Fibroblast of pulmonary artery (primary cell): ENCODE measurements at places on chromosomes 12 and 14.

DNA sequence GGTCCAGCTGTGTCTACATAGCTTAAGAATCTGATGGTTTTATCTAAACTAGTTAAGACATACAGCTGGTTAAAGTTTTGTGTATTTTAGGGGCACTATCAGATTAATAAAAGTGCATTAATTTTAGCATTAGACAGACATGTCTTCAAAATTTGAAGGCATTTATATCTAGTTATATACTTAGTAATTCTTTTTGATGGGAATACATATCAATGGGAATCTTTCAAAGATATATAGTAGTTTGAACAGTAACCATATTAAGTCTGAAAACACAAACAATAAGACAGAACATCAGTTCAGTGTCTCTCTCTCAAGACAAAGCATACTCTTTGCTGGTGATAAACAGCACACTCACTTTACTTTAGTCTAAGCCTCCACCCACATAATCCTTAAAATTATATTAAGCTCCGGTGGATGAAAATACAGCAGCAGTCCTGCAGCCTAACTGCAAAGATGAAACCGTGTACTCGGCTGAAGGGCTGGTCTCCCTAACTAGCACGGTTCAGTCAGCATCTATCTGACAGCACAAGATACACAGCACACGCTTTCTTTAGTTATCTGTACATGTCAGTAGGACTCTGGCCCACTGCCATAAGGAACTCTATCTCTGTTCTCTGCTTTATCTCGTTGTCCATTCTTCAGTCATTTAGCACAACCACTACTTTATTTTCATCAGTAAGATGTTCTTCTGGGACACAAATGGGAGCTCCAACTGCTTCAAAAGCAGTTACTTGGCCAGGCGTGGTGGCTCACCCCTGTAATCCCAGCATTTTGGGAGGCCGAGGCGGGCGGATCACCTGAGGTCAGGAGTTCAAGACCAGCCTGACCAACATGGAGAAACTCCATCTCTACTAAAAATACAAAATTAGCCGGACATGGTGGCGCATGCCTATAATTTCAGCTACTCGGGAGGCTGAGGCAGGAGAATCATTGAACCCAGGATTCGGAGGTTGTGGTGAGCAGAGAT is 80.5 kb downstream of the MED13L start:
- peak; percentile 48 for DNase-seq

DNA sequence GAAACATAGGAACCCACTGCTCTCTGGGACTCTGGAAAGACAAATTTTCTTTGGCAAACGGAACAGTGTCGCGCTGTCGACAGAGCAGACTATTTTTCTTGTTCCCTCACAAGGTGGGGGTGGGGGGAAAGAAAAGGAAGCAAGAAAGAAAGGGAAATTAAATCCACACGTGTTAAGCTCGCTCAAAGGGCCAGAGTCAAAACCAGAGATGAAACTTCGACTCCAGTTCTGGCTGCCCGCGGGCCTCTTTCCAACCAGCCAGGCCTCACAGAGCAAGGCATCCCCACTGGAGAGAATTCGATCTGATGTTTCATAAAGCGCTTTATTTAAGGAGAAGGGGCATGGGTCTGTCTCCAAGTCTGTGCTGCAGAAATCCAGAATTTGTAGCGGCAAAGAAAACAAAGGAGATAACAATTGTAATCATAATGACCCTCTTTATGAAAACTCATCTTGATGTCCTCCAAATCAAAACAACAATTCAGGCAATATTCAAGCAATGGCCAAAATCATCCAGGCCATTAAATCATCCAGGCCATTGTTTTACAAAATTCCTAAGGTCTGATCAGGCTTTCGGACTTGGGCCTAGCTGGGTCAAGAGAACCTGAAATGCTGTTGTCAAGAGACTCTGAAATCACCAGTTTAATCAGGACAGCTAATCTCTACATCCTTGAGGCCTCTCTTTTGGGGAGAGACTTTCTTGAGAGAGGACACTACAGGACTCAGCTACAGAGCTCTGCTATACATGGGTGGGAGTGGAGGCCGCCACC is 5.3 kb upstream of the TBX5 start:
- DNase-seq = no peak

DNA sequence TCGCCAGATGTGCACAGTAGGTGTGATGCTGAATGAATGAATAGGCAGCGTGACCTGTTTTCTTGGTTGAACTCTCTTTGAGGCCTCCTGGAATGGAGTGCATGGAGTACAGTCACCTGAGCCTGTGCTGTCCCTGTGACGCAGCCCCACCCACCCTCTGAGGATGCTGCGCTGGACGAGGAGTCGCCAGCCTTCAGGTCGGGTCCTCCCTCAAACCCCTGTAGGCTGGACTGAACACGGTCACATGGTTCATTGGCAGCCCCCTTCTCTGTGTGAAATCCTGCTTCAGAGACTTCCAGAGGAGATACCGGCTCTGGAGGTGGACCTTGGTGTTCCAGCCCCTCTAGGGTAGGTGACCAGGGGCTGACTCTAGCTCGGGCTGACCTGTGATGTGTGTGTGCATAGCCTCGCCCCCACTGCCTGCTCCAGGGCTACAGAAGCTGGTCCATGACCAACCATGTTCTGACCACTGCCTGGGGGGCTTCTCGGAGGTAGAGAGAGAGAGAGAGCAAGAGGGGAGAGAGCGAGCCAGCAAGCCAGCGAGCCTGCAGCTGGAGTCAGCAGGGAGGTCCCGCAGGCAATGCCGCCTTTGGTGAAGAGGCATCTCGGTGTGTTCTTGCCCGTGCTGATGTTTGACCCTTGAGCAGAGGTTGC is 158.0 kb upstream of the RTL1 start:
- DNase-seq = no peak

- DNase-seq = no peak
Observed at GRCh38 chr12:49274396-49275069, 9.7 kb downstream of the TUBA1C start.
